Muscle of leg (tissue), 16 donors: ENCODE measurements at places on chromosomes 6 and 20.
A peak's percentile ranks its signal among the peaks of the same experiment; 100 is the strongest.

GRCh38 chr6:32379545-32379944 is 7.8 kb upstream of the TSBP1 start:
- no peak for DNase-seq

- DNase-seq = peak; percentile 14
These were observed 422.9 kb upstream of the CHD6 start for GRCh38 chr20:42041000-42041565.

DNA sequence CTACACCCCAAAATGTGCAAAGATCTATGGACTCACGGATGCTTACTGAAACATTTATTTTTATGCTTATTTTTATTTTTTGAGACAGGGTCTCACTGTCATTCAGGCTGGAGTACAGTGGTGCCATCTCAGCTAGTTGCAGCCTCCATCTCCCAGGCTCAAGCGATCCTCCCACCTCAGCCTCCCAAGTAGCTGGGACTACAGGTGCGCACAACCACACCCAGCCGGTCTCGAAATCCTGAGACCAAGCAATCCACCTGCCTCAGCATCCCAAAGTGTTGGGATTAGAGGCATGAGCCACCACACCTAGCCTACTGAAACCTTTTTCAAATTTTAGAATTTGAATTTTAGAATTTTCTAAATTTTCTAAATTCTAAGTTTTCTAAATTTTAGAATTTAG is 50.8 kb upstream of the IPCEF1 start:
- DNase-seq = no peak

DNA sequence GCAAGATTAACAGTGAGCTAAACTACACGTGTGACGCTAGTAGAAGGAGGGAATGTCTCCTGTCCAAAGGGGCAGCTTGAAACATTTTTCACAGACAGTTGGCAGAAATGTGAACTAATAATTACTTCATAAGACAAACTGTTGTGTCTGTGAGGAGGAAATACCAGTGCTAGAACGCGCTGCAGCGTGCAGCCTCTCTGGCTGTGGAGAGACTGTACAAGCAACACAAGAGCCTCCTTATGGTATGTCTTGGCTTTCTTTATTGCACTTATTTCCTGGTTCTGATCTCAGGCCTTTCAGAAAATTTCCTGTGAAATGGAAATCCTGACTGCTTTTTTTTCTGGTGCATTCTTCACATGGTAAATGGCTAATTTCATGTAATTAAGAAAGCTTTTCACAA is 25.3 kb upstream of the TIAM2 start:
- DNase-seq = peak; percentile 60

- no peak for DNase-seq
These were observed 24.5 kb upstream of the TCFL5 start for GRCh38 chr20:62885896-62886708.

- no peak for DNase-seq
These were observed 458.7 kb upstream of the AGPAT4 start for GRCh38 chr6:161732594-161732993.

DNA sequence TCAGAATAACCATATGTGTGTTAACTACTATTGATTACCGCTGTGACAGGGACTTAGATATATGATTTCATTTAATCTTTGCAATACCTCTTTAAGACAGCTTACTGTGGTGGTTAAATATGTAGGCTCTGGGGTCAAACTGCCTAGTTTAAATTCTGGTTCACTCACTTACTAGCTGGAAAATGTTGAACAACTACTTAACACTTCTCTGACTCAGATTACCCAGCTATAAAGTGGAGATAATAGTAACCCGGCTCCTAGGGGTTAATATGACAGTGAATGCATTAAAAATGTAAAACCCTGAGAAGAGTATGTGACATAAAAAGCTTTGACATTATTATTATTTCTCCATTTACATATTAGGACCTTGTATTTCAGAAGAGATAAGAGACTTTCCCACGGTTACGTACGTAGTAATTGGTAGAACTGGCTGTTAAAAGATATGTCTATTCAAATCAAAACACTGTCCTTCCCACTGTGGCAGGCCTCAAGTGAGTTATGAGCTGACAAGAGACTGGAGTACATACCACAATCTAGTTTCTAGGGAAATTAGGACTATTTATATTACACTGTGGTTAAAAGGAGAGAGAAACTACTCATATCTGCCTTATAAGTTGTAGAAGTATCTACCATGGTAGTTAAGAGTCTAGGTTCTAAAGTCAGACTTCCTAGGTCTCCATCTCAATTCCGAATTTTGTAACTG is 4.4 kb upstream of the PLCB1 start:
- no peak for DNase-seq

DNA sequence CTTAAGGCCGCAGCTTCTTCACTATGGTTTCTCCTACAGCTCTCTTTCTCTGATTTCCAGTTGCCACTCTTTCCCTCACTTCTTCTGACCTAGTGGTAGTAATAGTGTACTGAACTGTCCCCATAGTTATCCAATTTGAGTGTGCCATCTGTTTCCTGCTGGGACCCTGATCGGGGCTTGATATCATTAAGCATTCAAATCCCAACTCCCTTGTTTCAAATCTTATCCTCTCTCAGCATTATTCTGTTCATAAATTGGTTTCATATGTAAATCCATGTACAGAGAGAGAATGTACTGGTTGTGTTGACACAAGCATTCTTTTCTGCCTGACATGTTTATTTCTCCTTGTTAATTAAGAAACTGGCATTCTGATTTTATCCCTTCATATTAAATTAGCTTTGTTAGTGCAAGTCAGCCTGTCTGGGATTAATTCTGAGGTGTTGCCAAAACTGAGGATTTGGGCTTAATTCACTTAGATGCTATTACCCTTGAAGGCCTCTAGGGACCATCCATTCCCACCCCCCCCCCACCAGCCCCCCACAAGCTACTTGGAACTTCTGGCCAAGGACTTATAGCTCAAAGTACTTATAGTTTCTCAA is 84.6 kb upstream of the PROKR2 start:
- DNase-seq = no peak

DNA sequence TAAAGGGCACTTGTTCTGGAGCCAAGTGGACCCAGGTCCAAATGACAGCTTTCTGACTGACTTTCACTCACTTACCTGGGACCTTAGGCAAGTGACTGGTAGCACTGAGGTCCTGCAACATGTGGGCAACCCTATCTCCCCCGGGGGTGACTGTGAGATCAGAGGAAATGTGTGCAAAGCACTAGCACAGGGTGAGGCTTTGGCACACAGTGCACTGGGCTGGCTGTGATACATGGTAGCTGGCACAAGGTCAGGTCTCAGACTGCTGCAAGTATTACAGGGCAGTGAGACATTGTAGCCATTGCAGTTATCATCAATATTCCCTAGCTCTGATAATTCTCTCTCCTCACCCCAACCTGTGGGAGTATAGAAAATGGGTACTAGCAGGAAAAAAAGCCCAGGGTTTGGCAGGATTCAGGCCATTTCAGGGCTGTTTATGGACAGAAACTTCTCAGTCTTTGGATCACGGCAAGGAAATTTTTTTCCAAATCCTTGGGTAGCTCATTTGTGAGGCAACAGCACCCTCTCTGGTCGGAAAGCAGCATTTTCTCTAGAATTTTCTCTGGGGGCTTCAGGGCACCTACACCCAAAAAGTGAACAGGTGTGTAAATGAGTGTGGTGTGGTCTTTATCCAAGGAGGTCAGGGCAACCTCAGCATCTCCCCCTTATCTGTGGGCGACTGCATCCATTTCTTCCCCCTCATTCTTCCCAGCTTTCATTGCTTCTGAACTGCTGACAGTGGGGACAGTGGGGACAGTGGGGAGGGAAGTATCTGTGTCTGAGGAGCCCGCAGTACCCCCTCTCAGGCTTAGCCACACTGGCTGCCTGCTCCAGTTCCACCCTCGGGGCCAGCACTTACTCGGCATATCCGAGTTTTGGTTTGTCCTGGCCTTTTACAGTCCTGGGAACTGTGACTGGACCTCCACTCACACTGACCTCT is 148.7 kb upstream of the PHACTR3 start:
- DNase-seq = peak; percentile 83

DNA sequence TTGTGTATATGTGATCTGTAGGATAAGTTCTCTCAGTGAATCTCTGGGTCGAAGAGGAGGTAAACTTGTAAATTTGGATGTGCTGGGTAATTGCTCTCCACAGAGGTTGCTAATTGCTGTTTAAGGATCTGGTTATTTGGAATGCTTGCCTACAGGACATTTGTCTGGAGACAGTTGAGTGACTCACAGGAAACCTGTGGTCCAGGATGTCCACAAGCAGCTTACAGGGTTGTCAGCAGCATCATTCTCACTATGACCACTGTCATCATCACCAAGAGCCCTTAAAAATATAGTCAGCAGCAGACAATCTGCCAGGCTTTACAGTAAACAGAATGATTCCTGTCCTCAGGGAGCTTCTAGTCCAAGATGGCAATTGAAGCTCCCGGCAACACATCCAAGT is 31.2 kb upstream of the KCNK5 start:
- no peak for DNase-seq

DNA sequence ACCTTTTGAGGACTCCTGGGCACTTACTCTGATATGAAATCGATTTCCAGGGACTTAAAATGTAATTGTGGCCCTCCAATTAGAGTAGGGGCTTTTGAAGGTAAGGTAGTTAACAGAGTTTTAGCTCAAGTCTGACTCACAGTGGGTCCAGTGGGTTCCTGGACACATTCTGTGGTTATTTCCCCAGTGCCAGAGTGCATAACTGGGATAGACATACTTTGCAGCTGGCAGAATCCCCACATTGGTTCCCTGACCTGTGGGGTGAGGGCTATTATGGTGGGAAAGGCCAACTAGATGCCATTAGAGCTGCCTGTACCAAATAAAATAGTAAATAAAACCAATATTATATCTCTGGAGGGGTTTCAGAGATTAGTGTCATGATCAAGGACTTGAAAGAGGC is 243.8 kb upstream of the EPHA7 start:
- no peak for DNase-seq

GRCh38 chr20:46398963-46399362 is 7.5 kb downstream of the ELMO2 start:
- DNase-seq = no peak

GRCh38 chr20:14148042-14148441 is 152.7 kb downstream of the MACROD2 start:
- DNase-seq = no peak

- peak; percentile 97 for DNase-seq
These were observed 60.8 kb downstream of the RIPOR2 start for GRCh38 chr6:24874776-24875533.

DNA sequence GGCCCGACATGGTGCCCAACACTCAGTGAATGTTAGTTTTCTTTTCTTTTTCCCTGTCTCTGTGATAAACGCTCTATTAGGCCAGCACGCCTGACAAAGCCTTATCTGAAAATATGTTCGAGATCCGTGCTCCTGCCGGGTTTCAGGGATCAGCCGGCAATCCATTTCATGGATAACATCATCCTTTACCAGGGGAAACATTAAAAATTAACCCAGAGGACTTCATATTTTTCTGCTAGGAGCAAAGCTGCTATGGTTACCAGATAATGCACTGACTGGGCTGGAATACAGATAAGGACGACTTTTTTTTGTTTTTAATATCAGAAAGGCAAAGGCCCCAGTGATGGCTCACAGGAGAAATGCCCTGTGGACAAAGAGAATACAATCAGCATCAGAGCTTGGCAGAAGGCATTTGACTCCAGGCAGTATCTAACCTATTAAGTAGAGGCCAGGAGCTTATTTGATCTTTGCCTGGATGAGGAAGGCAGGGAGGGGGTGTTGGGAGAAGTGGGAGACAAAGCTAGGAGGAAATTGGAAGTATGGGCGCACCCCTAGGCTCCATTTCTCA is 482.0 kb upstream of the CHD6 start:
- no peak for DNase-seq

DNA sequence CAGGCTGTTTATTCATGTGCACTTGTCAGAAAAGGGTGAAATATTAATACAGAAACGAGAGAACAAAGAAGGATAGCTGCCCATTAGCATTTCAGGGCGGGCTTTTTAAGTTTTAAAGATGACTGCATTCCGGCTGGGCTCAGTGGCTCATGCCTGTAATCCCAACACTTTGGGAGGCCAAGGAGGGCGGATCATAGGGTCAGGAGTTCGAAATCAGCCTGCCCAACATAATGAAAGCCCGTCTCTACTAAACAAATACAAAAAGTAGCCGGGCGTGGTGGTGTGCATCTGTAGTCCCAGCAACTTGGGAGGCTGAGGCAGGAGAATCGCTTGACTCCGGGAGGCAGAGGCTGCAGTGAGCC is 130.5 kb downstream of the HFE start:
- DNase-seq = peak; percentile 65

- no peak for DNase-seq
These were observed 46.9 kb downstream of the STXBP5 start for GRCh38 chr6:147251072-147251471.

DNA sequence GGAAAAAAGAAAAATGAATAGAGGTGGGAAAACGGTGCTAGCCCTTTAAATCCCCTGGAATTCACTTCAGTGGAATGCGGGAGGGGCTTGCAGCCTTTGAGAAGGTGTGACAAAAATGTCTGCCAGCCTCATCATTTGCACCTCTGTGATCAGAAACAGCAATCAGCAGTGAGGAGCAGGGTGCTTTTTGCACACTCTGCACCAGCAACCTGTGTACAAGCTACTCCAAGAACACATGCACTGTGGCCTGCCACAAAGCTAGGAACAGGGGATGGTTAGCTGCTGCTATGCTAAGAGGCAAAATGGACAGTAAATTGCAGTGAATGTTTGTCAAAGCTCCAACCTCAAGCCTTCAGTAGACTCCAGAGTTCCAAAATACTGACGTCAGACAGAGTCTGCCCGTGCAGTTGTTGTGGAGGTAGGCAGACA is 29.7 kb downstream of the GINS1 start:
- peak; percentile 24 for DNase-seq

GRCh38 chr6:67935976-67936477 is 699.1 kb upstream of the ADGRB3 start:
- DNase-seq = no peak

- DNase-seq = no peak
These were observed 15.5 kb downstream of the BHLHE23 start for GRCh38 chr20:62991196-62991807.

DNA sequence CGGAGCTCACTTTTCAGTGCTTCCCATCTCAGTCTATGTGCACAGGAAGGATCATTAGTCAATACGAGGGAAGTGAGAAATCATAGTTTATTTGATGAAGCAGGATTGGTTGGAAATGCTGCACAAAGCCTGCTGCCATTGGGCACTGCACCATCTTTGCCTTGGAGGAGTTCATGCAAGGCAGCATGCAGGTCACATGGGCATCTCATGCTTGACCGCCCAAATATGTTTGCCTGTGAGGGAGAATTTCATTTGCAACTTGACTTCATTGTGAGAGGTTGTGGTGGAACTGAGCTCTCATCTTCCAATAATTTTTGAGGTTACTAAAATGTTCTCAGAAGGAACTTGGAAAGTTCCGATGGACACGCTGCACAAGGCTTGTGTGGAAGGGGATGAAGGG is 83.9 kb upstream of the SYNDIG1 start:
- DNase-seq = no peak

DNA sequence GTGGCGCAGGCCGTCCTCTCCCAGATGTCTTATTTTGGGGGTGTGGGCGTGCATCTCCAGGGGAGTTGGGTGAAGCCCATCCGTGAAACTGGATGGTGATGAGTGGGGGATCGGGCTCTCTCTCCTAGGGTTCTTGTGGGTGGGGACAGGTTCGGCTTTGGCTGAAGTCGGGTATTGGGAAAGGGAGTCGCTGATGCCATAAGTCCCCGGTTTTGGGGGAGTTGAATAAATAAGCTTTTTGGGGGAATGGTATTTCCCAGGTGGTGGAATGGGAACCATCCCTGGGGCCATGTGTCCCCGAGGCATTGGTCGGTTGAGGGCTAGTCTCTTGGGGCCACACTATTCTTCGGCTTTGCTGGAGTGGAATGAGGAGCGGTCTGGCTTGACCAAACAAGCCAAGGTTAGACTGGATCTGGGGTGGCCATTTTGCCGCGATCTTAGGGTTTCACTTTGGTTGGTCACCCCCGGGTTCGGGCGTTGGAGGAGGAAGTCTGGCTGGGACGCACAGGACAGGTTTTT is 481 bp downstream of the ZNF133 start:
- DNase-seq = no peak
